GM19239 (cell line): ENCODE measurements at places on chromosomes 3 and 15.

DNA sequence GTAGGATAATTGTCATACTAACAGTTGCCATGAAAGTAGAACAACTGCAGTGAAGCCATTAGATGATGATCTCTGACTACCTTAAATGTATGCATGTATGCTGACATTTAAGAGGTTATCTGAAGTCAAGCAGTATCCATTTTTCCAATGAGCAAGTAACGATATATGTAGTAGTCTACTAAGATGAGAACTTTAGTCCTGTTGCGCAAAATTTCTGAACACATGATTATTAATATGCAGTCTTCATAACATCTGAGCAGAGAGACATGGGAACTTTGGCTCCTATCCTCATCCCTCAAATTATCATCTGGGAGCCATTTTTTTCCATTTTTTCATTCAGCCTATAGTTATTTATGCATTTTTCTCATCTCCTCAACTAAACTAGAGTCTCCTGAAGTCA, 79.2 kb downstream of the MME start:
- no peak for DNase-seq

DNA sequence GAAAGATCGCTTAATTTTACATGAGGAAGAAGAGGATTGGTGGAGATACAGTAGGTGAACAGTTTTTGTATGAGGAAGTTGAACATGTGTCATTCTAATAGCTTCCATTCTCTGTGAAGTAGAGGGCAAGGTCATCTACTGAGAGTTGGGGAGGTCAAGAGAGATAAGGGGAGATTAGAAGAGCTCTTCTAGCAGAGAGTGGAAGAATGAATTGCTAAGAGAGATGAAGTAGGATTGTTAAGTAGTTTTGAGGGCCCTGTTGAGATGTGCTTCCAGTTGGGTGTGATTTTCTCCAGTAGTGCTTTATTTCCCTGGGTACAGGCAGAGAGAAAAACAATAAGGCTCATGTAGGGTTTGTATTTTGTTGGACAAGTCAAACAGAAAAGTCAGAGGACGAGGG, 5.2 kb downstream of the OPA1 start:
- no peak for DNase-seq

DNA sequence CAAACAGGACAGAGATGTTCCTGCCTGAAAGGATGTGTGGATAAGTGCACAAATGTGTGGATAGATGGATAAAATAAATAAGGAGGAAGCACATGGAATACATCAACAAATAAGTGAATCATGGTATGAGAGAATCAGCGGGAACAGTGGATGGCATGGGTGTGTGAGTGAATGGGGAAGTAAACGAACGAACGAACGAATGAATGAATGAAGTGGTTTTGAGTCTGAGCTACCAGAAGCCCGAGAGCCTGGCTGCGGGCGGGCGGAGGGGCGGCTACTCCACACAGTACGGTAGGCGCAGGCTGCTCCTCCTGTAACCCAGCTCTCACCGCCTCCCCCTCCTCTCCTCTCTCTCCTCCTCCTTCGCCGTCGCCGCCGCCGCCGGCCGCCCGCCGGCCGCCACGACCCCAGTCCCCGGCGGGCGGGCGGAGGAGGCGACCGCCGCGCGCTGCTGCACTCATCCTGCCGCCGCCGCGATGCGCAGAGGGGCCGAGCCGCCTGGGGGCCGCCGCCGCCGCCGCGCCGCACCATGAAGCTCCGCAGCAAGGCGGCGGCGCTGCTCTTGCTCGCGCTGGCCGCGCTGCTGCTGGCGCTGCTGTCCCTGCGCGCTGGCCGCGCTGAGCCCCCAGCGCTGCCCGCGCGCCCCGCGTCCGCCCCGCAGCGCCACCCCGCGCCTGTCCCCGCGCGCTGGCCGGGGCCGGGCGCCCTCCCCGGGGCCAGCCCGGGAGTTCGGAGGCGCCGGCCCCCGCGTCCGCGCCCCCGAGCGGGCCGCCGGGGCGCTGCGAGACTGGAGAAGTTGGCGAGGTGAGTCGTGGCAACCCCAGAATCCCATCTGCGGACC, at the start of gene GXYLT2:
Gene GXYLT2, plus strand, starts transcription at position 342 of the 841 bp plus-strand sequence. Its CDS starts 188 bp downstream, at position 530.
- peak; percentile 27 for DNase-seq

DNA sequence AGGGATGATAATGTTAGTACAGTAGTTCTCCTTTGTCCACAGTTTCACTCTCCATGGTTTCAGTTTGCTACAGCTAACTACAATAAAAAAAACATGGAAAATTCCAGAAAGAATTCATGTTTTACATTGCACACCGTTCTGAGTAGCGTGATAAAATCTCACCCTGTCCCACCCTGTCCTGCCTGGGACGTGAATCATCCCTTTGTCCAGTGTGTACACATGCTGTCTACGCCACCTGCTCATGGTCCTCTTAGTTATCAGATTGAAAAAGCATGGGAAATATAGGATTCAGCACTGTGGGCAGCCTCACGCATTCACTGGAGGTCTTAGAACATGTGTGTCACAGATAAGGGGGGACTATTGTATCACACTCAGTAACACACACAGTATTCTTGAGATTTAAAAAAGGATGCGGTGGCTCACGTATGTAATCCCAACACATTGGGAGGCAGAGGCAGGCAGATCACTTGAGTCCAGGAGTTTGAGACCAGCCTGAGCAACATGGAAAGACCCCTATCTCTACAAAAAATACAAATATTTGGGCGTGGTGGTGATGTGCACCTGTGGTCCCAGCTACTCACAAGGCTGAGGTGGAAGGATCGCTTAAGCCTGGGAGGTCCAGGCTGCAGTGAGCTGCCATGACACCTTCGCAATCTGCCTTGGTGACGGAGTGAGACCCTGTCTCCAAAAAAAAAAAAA, 8.7 kb upstream of the FLNB start:
- no peak for DNase-seq

DNA sequence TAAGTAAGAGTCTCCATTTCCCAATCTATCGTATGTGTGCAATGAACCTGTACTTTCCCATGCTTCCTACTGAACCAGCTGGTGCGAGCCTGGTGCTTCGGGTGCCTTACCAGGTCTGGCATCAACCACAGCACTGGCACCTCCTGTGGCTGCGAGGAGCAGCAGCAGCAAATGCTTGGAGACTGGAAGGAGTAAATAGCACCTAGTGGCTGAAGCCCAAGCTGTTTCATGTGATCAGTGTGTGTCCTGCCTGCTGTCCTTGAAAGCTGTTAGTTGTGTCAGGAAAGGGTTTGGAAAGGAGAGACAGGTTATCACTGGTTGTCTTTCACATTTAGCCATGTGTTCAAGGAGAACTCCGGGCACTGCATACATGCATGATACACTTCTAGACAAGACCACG, 31.8 kb downstream of the PCOLCE2 start:
- no peak for DNase-seq

GRCh38 chr3:141680620-141681389, 57.3 kb upstream of the RNF7 start:
- no peak for DNase-seq

GRCh38 chr3:106473576-106474475, 605.0 kb upstream of the CBLB start:
- DNase-seq = no peak

- DNase-seq = peak; percentile 93
Measured at GRCh38 chr15:75204340-75205063, 2.8 kb downstream of the C15orf39 start.
